ENCODE measurements at places on chromosomes 16 and 17. TPM values are rescaled to one million over a fixed set of nuclear protein-coding genes. Genes with fewer than 3 reads are reported as not detected.

DNA sequence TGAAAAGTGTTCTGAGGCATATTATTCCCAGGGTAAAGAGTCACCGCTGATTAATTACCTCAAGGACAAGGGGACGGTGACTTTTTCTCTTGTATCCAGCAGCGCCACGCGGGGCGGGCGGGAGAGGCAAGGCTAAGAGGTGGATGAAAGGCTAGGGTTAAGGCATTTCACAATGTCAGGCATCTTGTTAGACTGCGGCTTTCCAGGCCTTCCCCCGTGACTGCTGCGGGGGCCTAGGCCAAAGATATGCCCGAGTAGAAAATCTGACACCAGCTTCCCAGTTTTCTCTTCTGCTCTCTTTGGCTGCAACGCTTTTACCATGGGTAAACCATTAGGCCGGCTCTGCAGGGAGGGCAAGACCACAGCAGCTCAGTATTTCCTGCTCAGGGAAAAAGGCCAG lies 698.2 kb downstream of the MAF start:
- H3K27me3 ChIP-seq, result no peaks in the 10 kb centered on the region
- no peaks in the 10 kb centered on the region for H3K36me3 ChIP-seq
- H3K4me3 ChIP-seq, result no peak overlapping the region

GCGR gene
- not detected for polyA plus RNA-seq

- no peak overlapping the region for H3K27ac ChIP-seq
- no peaks in the 10 kb centered on the region for H3K36me3 ChIP-seq
- peak; percentile 46 for DNase-seq
- peaks cover 5% of the 10 kb centered on the region for H3K4me1 ChIP-seq
- no peaks in the 10 kb centered on the region for H3K27me3 ChIP-seq
- no peak overlapping the region for H3K4me3 ChIP-seq
Measured at GRCh38 chr16:31016018-31016417, 5.6 kb upstream of the STX1B start.

CPNE7 gene
- 3.9 TPM for polyA plus RNA-seq

DNA sequence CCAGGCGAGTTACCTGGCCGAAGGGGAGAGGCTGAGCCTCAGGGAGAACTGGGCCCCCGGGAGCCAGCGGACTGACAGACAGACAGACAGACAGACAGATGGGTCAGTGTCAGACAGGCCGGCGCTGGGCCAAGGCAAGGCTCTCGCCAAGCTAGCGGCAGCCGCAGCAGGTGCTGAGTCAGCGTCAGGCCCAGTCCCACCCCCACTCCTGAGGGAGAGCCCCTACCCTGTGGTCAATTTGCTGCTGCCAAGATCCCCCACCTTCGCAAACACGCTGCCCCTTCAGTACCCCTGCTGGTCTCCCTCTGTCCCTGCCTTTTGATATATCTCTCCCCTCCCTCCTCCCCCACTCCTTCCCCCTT lies 1.5 kb downstream of the FGF11 start:
- peaks cover 7% of the 10 kb centered on the region for H3K4me1 ChIP-seq
- peak overlapping the region; percentile 97 for H3K27ac ChIP-seq
- H3K36me3 ChIP-seq, result peaks cover 4% of the 10 kb centered on the region
- peak overlapping the region; percentile 67 for H3K4me3 ChIP-seq

CLEC18A gene
- 0.20 TPM for polyA plus RNA-seq

DNA sequence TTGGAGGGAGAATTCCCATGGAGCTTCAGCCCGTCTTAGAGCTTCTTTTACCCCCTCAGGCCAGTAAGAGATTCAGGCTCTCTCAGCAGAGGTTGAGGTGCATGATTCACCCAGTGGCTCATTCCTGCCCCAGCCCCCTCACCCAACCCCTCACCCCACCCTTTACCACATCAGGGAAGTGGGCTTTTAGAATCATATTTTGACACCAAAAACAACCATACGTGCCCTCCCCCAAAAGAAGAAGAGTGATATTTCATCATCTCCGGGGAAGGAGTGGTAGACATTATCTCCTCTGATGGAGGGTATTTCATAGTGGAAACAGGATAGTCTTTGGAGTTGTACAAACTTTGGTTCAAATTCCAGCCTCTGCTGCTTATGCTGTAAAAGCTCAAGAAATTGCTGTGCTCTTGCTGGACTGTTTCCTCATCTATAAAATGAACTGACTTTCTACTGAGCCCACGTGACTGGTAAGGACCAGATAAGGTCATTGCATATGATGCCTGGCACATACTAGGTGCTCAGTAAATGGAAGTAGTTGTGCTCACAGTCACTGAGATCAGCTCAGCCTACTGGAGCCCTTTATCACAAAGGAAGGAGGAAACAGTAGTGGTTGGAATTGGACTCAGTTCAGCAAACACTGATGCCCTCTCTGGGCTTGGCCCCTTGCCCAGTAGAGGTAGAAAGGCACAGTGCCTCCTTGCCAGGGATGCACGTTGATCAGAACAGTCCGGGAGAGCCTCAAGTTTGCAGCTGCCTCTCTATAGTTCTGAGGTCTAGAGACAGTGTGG lies 18.3 kb upstream of the CCL5 start:
- H3K27ac ChIP-seq, result no peak overlapping the region
- no peaks in the 10 kb centered on the region for H3K36me3 ChIP-seq
- H3K4me3 ChIP-seq, result no peak overlapping the region
- no peak for DNase-seq
- no peaks in the 10 kb centered on the region for H3K4me1 ChIP-seq

FBXW10B gene
- polyA plus RNA-seq, result 1.7 TPM

GRCh38 chr17:59846394-59847165 lies 46.2 kb downstream of the TUBD1 start:
- no peak for DNase-seq
- H3K27ac ChIP-seq, result peak overlapping the region; percentile 100
- H3K4me3 ChIP-seq, result no peak overlapping the region

GRCh38 chr17:59804901-59805465 lies 87.8 kb downstream of the TUBD1 start:
- H3K4me1 ChIP-seq, result peaks cover 7% of the 10 kb centered on the region
- peak overlapping the region; percentile 83 for H3K27ac ChIP-seq
- DNase-seq, result peak; percentile 42
- peaks cover 4% of the 10 kb centered on the region for H3K36me3 ChIP-seq
- peak overlapping the region; percentile 13 for H3K4me3 ChIP-seq
